ENCODE measurements at places on chromosomes 4 and X.

GRCh38 chr4:7775396-7775795 is 164.3 kb downstream of the AFAP1 start:
- no peak for DNase-seq

GRCh38 chr4:4645743-4646142 is 103.9 kb upstream of the STX18 start:
- DNase-seq = no peak

DNA sequence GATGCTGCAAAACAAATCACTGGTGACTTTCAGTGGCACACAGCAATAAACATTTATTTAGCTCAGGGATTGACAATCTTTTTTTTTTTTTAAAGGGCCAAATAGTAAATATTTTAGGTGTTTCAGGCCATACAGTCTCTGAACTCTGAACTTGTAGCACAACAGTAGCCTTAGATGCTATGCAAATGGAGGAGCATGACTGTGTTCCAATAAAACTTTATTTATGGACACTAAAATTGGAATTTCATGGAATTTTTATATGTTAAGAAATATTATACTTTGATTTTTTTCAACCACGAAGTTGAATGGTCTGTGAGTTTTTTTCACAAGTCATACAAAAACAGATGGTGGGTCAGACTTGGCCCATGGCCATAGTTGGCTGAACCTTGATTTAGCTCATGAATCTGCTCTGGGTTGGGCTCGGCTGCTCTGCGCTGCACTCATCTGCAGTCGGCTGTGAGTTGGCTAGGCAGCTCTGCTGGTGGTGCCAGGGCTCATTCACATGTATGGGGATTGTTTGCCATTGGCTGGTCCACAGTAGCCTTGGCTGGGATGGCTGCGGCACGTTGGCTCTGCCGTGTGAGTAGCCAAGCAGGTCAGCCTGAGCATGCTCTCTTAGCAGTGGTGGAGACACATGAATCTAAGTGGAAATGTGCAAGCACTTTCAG is 231.7 kb upstream of the PGRMC2 start:
- DNase-seq = no peak

- no peak for DNase-seq
These were observed 623.1 kb downstream of the TECRL start for GRCh38 chr4:63786171-63786570.

DNA sequence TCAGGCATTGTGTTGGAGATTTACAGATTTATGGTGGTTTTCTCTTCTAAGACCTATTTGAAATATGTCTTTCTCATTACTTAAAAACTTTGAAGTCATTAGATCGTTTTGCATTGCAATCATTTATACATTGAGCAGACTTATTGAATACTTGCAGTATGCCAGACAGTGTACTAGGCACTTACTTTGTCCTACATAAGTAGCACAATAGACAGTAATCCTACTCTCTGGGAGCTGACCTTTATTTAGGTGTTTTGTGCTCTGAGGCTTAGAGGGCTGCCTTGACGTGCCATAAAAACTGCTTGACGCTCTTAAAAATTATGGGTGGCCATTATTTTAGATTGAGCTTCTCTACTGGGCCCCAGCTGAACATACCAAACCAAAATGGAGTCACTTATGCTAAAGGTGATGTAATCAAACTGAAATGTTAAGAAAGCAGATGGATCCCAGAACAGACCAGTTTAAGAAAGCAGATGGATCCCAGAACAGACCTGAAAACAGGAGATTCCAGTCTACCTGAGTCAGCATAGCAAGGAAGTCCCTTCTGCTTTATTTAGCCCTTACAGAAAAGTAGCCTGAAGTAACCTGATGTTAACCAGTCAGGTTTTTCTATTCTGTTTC is 42.4 kb downstream of the PTTG2 start:
- no peak for DNase-seq

GRCh38 chr4:37392521-37393255 is 148.1 kb downstream of the NWD2 start:
- no peak for DNase-seq

DNA sequence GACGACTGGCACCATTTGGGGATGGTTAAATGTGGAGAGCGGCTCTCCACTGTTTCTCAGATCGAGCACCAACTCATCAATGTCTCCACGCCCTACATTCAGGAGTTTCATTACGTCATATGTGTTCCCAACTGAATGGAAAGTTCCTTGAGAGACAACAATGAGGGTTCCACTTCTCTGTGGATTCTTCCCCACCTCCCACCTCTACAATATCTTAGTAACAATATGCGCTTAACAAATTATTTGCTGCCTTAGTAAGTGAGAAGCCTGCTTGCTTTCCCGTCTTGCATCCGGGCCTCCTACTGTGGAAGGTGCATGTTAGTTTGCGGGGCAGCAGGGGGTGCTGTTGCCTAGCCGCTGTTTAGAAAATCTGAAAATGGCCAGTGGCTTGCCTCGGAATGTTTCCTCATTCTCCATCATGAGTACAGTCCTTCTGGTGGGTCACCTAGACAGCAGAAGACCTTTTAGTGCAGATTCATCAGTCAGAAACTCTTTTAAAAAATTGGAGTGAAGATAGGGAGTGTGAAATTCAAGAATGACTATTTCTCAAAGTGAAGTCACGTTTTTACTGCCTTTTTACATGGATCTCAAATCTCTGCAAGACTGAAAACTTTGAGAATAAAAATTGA is 55.7 kb downstream of the PHOX2B start:
- no peak for DNase-seq

GRCh38 chr4:157997296-157997695 is 175.5 kb downstream of the GASK1B start:
- DNase-seq = no peak

- DNase-seq = no peak
These were observed 14.6 kb downstream of the ADGRL3 start for GRCh38 chr4:61214680-61215079.

DNA sequence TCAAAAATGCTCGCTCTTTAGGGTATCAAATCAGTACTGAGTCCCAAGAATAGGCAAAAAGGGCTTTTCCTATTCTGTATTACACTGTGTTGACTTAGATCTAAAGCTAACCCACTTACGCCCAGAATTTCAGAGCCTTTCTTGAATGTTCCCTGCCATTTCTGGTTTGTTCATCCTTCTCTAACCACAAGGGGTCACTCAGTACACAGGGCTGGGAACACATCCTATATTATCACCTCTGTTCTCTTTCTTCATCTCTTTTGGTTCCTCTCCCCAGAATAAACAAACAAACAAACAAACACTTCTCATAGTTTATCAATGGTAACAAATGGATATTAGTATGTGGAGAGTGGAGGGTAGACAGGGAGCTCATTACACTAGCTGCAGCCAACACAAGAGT is 25.5 kb upstream of the MORC4 start:
- no peak for DNase-seq

DNA sequence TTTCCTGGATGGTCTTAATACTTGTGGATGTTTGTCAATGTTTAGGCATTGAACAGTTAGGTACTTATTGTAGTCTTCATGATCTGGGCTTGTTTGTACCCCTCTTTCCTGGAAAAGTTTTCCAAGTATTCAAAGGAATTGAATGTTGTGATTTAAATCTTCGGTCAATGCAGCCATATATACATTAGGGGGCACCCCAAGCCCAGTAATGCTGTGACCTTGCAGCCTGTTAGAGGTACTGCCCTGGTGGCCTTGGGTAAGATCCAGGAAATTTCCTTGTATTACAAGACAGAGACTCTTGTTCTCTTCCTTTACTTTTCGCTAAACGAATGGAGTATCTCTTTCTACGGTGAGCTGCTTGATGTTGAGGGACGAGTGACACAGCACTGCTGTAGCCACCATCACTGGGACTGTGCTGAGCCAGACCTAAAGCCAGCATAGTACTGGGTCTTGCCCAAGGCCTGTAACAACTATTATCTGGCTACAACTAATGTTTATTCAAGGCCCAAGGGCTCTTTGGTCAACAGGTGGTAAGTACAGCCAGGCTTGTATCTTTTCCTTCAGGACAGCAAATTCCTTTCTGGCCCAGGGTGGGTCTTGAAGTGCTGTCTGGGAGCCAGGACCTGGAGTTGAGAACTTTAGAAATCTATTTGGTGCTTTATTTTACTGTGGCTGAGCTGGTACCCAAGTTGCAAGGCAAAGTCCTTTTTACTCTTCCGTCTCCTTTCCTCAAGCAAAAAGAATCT is 118.3 kb upstream of the ATOH1 start:
- no peak for DNase-seq

DNA sequence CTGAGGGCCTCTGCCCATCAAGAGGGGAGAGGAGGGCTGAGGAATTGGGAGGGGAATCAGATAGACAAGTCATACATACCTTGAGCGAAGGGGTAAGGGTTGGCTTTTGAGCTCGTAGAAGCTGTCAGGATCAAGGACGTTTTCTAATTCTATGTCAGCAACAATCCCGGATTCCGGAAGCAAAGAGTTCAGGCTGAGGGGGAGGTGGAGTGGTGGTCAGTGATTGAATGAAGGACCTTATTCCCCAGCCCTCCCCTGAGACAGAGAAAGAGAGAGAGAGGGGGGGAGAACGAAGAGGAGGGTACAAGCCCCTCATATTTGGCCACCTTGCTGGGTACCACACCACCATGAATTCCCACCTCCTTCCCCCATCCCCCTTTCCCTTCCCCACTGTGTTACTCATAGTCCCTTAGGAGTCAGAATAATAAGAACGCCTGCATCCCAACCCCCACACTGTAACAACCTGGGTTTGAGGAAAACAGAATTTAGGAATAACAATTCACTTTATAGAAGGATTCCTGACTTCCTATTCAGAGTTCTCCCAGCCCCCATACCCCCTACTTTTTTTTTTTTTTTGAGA is 2.7 kb downstream of the TFE3 start:
- DNase-seq = no peak

DNA sequence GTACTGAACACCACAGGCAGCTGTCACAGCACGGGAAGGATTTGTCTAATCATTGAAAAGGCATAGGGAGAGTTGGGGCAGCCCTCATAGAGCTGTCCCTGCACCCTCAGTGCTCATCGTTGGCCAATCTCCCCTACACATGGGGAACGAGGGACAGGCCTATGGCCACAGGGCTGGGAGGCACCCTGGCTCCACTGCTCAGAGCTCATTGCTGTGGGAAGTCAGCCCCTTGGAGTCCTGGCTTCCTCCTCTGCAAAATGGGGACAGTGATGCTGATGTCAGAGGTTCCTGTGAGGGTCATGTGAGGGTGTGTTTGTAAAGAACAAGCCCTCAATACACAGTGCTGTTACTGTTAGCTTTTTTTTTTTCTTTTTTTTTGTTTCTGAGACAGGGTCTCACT is 19.3 kb upstream of the HTRA3 start:
- no peak for DNase-seq

GRCh38 chr4:184280591-184281071 is 63.0 kb upstream of the ENPP6 start:
- DNase-seq = no peak

DNA sequence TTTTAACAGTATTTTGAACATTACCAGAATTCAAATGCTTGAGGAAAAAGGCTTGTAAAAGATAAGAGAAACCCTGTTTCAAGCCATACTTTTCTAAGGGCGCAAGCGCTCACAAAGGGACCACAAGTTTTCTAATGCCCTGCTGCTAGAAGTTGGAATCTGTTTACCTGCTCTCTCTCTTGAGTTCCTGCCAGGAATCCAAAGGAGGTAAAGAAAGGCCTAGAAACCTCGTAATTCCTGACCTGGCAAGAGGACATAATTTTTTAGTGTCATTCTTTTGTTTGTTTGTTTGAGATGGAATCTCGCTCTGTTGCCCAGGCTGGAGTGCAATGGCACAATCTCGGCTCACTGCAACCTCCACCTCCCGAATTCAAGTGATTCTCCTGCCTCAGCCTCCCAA is 1.4 kb upstream of the FUNDC1 start:
- no peak for DNase-seq

- no peak for DNase-seq
These were observed 567.3 kb downstream of the PDHA2 start for GRCh38 chr4:96407225-96407624.

DNA sequence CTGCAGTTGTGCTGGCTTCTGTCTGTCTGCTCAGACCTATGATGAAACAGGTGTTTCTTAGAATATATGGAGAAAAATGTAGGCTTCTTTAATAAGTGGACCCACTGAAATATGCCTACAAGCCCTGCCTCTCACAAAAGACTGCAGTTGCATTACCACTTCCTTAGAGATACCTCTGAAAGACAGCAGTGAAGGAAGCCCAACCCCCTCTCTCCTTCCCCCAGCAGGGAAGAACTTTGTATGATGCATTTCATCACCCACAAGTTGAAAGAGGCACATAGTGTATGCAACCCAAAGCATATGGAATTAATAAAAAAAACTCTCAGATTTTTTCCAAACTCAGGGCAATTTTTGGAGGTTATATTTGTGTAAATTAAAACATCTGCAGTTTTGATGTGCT is 916.7 kb downstream of the TECRL start:
- no peak for DNase-seq

- no peak for DNase-seq
These were observed 201.8 kb upstream of the LEF1 start for GRCh38 chr4:108370291-108371141.

DNA sequence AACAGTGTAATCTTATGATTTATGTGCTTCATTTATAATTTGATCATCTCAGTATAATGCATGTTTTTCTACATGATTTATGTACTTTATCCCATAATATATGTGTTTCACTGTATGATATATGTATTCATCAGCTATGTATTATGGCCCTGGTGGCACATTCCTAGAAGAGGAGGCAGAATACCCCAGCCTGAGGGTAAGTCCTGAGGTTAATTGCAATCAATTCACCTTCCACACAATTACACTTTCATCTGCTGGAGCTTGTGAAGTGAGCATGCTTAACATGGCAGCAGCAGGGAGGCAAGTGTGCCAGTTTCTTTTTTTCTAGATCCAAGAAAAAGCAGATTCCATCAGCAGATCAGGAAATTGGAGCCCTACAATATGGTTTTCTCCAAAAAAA is 81.2 kb downstream of the CXXC4 start:
- no peak for DNase-seq

DNA sequence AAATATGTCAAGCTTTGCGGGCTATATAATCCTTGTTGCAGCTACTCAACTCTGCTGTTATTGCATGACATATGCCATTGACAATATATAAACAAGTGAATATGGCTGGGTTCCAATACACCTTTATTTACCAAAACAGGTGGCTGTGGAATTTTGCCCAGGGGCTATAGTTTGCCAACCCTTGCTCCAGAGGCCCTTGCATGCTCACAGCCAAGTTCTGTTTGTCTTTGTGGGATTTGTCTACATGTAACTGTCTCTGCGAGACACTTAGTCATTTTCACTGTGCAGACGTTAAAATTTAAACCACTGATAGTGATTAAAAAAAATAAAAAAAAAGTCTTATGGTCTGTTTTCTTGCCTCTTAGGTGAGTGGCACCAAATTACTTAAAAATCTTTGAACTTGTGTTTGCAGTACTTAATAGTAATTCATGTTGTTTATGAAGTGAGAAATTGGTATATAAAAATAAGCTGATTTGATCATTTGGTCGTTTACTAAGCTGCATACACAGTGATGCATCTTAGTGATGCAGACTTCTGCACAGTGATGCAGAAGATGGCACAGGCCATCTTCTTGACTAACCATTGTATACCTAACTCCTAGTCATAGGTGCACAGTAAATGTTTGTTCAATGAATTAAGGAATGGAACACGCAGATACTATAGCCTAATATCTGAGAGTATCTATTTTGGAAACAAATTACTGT is 170.9 kb downstream of the FRMPD4 start:
- no peak for DNase-seq

- DNase-seq = no peak
These were observed 668 bp upstream of the TAPT1 start for GRCh38 chr4:16226816-16227461.

- no peak for DNase-seq
These were observed 279.6 kb downstream of the CFAP299 start for GRCh38 chr4:80615099-80615498.

GRCh38 chr4:12881945-12882584 is 602.1 kb downstream of the RAB28 start:
- DNase-seq = no peak

- DNase-seq = no peak
These were observed 27.3 kb upstream of the JADE1 start for GRCh38 chr4:128782076-128782715.
